ENCODE measurements at places on chromosomes 12 and 14.
A peak's percentile ranks its signal among the peaks of the same experiment; 100 is the strongest.

- no peak for DNase-seq
These were observed 6.9 kb downstream of the SMIM41 start for GRCh38 chr12:52086366-52086765.

- DNase-seq = peak; percentile 2
These were observed 253.8 kb downstream of the RMST start for GRCh38 chr12:97716356-97716755.

- no peak for DNase-seq
These were observed 44.9 kb upstream of the SRP54 start for GRCh38 chr14:34937876-34938275.

GRCh38 chr14:105207460-105207901, 26.4 kb upstream of the NUDT14 start:
- DNase-seq = no peak

GRCh38 chr12:116600959-116601918, 42.1 kb downstream of the MAP1LC3B2 start:
- DNase-seq = no peak

DNA sequence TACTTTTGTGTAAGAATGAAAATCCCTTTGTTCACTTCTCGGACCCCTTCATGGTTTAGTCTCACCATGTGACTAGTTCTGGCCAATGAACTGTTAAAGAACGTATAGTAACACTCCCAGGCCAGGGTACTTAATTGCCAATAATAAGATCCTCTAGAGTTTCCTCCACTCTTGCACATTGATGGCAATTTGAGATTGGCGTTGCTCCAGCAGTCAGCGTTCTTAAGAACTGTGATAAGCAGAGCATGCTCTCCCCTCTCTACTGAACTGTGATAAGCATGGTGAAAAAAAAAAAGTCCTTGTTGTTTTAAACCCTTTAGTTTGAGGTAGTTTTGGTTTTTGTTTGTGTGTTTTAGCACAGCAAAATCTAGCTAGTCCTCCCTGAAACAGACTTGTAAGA, 854.5 kb downstream of the SLC6A15 start:
- DNase-seq = no peak

GRCh38 chr14:89911010-89911919, 43.3 kb downstream of the EFCAB11 start:
- no peak for DNase-seq

DNA sequence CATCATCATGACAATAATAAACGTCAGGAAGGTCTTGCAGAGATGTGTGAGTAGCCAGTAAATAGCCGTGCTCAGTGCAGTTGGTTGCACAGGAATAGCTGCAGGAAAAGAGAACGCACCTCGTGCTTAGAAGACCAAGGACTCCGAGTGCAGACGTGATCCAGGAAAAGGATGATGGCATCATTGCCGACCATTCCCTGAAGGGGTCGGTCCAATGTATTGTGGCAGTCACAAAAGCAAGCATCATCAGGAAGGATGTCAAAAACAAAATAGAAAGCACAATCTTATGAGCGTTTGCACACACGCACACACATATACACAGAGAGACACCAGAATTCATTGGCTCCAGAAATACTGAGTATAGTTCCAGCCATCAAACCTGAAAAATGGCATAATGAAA, 12.8 kb downstream of the DUSP6 start:
- DNase-seq = no peak

- DNase-seq = no peak
These were observed 164.9 kb downstream of the TTC7B start for GRCh38 chr14:90651271-90651804.

- no peak for DNase-seq
These were observed 123.8 kb upstream of the PTPRQ start for GRCh38 chr12:80320121-80320678.

DNA sequence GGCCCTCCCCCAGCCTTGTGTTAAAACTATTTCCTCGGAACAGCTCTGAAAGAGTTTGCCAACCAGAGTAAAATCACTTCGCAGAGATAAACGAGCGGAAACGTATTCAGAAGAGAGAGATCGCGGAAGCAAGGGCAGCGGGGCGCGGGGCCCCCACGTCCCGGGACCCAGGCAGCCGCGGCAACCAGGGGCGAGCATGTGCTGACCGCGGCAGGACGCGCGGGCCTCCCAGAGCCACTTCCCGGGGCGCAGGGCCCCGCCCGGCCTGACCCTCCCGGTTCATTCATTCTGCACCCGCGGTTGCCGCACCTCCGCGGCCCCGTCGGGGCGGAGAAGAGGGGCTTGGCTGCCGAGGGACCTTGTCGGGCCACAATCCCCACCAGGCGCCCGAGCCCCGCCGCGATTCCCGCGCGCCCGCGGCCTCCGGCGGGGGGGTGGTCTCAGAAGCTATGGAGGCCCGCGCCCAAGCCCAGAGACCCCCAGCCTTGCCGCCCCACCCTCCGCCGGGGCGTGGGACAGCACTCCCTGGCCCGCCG, 598 bp downstream of the UBE2N start:
- DNase-seq = no peak

DNA sequence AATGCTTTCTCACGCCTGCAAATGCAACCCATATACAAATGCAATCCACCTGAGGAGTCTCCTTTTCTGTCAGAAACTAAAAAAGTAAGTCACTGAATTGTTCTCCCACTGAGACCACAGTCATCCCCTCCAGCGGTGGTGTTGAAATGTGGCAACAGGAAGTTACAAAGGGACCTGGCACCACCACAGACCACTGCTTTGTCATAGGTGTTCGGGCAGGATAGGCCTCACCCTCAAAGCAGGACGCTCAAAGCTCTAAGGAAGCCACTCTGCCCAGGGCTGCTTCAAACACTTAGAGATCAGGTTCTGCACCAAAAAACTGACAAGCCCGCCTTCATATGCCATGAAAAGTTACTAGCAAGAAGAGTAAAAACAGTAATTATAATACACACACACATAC, 11.3 kb downstream of the PHLDA1 start:
- DNase-seq = no peak

- DNase-seq = no peak
These were observed 6.8 kb downstream of the ARL6IP4 start for GRCh38 chr12:122987086-122987951.

DNA sequence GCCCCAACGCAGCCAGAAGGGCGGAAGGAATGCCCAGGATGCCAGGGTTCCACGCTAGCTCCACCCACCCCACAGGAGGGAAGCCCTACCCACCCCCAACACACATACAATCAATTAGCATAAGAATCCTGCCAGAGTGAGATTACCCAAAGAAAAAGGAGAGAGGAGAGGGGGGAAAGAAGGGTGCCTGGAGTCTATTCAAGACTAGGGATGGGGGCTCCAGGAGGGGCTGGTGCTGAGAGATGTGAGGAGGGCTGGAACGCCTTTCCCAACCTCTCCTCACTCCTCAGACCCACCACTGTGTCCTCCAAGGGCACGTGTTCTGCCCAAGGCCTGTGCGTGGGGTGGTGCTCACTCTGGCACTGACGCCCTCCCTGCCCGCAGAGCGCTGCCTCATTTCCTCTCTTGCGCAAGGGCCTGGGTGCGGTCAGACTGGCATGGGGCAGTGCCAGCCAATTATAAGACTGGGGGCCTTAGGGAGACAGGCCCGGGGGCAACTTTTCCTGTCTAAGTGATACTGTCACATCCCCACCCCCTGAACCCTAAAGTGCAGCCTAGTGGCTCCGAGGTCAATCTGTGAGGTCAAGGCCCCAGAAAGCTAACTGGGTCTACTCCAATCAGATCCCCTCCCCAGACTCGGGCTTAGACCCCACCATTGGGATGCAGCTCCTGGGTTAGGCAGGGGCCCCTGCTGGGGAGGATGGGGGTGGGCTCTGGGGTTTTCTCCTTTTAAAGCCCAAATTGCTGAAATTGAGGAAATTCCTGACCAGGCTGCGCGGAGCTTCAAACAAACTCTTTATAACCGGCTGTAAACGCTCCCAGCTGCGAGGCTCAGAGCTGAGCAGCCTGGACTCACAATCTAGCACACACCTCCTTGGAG, 10.2 kb upstream of the ITGB7 start:
- no peak for DNase-seq

- DNase-seq = no peak
These were observed 21.9 kb downstream of the HSPB8 start for GRCh38 chr12:119200601-119201000.

DNA sequence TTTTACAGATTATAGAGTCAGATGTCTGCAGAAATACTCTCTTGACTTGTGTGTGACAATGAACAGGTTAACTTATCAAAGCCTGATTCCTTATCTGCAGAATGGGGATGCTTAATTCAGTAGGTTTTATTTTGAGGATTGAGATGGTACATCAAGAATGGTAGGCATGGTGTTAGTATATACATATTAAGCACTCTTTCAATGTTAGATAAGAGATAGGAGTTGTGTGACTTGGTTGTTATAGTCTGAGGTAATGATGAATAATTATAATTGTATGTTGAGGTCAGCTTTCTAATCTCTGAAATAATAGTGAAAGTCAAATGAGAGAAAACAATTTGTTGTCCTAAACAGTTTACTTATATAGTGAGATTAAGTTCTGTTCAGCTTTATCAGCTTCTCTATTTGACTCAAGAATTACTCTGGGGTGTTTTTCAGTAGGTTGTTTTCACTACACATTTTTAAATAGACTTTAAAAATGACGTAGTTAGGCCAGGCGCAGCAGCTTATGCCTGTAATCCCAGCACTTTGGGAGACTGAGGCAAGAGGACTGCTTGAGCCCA, 11.9 kb downstream of the PALS1 start:
- no peak for DNase-seq

- DNase-seq = no peak
These were observed 97.0 kb downstream of the CMKLR1 start for GRCh38 chr12:108241986-108242703.

DNA sequence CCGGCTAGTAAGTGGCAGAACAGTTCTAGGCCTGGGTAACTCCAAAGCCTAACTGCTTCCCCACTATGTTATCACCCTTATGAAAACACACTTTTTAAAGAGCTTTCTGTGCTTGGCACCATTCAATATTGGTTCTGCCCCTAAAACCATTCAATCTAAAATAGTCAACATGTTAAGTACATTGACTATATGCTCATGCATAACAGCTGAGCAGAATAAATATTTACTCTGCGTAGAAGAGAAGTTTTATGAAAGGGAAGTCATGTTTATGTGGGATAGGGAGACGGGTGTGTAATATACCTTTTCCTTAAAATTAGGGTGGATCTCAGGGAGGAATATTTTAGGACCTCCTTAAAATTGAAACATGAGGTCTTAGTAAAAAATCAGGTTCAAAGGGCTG, 80.5 kb downstream of the SAMD4A start:
- DNase-seq = no peak

GRCh38 chr12:62983594-62983993, 48.6 kb upstream of the PPM1H start:
- DNase-seq = no peak

DNA sequence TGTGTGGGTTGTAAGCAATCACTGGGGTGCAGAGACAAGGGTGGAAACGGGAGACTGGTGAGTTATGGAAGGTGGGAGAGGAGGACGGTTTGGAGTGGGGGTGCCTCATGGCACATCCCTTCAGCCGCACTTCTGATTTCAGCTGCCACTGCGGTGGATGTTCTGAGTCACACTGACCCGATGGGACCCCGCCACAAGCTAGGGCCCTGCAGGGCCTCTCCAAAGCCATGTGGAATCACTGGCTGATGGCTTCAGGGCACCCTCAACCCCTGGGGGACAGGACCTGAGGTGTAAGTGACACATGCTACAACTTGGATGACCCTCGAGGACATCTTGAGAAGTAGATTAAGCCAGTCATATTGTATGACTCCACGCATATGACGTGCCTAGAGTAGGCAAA, 53.7 kb downstream of the GPR68 start:
- no peak for DNase-seq

GRCh38 chr12:108702595-108703320, 28.6 kb downstream of the CORO1C start:
- no peak for DNase-seq

GRCh38 chr14:93398491-93398890, 32.2 kb upstream of the UNC79 start:
- no peak for DNase-seq

DNA sequence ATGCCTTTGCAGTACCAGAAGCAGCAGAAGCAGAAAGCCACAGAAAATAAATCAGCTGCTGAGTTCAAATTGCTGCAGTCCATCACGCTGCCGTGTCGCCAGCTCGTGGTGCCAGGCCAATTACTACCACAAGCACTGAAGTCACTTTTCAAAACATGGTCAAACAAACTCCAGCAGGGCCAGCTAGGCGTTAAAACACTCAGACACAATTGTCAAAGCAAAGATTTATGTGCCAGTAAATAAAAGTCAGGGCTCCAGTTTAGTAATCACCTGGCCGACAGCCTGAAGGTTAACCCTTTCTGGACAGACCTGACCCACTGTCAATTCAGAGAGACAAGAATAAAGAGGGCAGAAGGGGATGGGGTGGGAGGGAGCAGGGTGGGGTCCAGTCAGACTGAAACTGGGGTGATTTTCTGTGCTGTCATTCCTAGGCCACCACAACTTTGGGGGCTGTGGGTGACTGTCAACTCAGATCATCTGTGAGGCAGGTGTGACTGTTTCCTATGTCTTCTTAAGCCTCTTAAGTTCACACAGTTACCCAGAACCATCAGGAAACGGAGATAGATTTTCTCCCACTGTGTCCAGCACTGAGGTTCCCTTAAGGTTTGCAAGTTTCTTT, 109.8 kb upstream of the FUT8 start:
- DNase-seq = no peak

GRCh38 chr14:23154964-23155587, 28.4 kb downstream of the SLC7A8 start:
- DNase-seq = no peak

DNA sequence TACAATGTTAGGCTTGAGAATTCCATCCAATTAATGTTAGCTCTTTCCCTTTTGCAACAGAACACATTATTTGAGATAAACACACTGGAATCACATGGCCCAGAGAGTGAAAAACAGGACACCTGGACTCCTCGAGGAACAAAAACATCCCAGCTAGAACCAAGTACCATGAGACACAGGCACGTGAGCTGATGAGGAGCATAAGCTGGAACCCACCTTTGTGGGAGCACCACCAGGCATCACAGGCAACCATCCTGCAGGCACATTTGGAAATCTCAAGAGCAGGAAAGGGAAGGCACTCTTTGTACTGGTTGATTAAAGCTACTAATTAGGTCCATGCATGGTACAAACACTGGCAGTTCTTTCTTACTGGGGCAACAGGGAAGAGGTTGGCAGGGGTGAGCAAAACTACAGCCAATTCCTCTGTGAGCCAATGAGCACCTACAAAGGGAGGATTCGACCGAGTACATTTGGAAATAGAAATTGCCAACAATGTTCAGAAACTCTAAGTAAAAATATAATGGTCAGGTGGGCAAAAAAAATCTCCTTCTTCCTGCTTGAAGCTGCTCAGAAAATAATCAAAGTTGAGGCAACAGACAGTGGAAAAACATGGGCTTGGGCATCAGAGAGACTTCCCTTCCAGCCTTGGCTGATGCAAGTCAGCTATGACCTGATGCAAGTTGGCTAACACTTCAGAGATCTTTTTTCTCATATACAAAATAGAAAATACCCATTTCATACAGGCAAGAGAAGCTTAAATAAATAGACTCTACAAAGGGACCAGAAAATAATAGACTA, 216.7 kb downstream of the NUAK1 start:
- DNase-seq = no peak

- no peak for DNase-seq
These were observed 15.7 kb downstream of the SLC38A2 start for GRCh38 chr12:46356655-46357437.
